ENCODE measurements at places on chromosomes 12 and 14.
A peak's percentile ranks its signal among the peaks of the same experiment; 100 is the strongest.

GRCh38 chr12:51326698-51327439, 2.9 kb upstream of the BIN2 start:
- no peak for DNase-seq

GRCh38 chr12:22631863-22632463, 7.0 kb downstream of the ETNK1 start:
- no peak for DNase-seq

DNA sequence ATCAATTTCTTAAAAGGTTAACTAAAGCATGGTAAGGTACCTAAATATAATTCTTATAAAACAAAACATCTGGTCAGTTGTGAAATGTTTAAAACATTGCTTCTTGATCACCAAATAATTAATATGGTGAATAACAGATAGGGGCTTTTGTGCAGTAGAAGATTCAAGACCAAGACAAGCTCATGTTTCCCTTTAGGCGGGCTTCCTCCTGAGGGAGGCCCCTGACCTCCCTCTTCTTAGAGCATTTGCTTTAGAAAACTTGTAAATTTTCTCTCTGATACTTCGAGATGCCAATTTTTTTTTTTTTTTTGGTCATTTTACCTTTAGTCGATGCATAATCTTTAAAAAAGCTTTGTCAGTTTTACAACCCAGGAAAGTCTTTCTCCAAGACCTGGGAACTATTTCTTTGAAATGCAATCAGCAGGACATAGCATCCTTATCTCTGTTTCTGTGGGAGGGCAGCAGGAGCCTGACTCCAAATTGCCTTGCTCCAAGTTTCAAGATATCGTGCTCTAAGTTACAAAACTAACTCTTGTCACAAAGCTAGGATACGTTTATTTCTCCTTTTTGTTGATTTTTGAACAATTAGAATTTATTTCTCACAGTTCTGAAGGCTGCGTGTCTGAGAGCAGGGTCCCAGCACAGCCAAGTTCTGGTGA, 66.6 kb upstream of the BICD1 start:
- DNase-seq, result no peak

GRCh38 chr14:59336706-59337105, 128.5 kb downstream of the GPR135 start:
- DNase-seq, result no peak

DNA sequence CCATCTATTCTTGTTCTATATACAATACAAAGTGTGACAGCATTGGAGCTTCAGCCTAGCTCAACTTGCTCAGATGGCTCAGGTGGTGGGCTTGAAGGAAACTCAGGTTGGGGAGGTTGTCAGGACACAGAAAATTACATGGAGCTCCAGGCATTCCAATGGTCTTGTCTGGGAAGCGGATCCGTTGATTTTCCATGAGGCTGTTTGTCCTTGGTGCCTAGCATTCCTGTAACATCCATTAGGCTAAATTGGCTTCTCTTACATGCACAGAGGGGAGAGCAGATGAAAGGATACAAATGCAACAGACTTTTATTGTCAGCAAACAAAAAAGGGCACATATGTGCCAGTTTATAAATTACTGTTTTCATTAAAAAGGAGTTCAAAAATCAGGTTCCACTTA, 75.5 kb upstream of the OTX2 start:
- DNase-seq, result no peak

DNA sequence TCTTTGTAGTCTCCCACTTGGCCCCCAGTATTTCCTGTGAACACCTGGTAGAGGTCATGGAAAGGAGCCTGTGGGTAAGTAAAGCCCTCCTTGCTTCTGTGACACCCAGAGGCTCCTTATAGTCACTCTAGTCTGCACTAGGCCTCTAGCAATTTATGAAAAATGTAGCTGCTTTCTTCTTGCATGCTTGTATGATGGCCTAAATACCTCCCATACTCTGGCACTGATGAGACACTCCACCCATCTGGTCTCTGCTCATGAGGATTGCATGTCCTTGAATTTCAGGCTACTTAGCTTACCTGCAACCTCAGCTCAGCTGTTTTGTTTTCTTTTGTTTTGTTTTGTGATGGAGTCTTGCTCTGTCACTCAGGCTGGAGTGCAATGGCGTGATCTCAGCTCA, 4.6 kb upstream of the A2ML1 start:
- no peak for DNase-seq

GRCh38 chr12:88553941-88554658, 26.2 kb downstream of the KITLG start:
- peak; percentile 97 for DNase-seq

- DNase-seq, result no peak
These were observed 770.7 kb downstream of the BCL11B start for GRCh38 chr14:98501335-98501734.

DNA sequence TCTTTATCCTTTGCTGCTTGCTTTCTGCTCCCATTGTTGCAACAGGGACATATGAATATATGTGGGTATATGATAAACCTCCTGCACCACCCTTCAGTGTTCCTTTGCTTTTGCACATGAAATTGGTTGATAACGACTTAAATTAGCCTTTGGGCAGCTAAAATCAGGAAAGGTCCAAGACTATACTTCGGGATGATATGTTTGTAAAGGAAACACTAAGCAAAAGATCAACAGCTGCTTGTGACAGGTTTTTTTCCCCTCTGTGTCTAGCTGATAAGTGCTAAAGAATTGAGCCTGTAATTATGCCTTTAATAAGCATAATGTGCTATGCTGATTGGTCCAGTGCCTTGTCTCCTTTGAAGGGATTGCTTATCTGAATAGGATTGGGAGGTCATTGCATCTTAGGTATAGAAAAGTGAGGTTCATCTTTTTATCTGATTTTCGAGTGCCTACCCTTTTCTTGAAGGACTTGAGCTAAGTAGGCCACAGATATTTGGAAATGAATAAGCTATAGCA, 59.4 kb downstream of the PPHLN1 start:
- no peak for DNase-seq

GRCh38 chr12:85065837-85066482, 29.8 kb downstream of the LRRIQ1 start:
- no peak for DNase-seq

DNA sequence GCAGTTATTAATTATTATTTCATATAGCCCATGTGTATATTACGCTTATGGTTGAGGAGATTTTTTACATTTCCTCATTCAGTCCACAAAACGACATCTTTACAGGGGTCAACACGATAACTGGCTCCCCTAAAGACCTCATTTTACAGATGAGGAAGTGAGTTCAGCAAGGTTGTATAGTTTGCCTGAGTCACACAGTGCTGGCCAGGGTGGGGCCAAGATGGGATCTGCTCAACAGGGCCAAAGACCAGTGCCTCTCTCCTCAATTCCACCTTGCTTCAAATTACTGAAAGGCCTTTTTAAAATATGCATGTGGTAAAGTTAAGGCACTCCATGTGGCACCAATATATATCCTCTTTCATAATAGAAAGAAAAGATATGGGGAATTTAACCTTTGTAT, 13.1 kb downstream of the GRIN2B start:
- no peak for DNase-seq

- no peak for DNase-seq
These were observed 20.2 kb downstream of the FGD4 start for GRCh38 chr12:32419520-32419960.

GRCh38 chr12:41336041-41336549, 148.0 kb downstream of the PDZRN4 start:
- no peak for DNase-seq

DNA sequence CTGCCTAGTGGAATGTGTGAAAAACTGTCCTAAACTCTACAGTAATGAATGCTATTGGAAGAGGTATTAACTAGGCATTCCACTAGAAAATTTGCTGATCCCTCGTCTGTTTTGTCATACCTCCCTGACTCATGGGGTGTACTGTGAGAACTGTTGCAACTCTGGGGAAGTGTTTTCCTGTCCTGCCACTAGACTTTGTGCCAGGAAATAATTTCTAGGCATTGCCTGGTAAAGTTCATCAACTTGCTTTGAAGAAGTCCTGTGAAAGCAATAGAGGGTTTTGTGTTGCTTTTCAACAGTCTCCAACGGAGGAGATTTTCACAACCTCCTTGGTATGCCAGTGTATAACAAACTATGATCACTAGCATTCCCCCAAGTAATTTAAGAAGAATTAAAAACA, 139.9 kb downstream of the AKAP6 start:
- no peak for DNase-seq

- DNase-seq, result no peak
These were observed 176.7 kb downstream of the CALM1 start for GRCh38 chr14:90573385-90574105.

DNA sequence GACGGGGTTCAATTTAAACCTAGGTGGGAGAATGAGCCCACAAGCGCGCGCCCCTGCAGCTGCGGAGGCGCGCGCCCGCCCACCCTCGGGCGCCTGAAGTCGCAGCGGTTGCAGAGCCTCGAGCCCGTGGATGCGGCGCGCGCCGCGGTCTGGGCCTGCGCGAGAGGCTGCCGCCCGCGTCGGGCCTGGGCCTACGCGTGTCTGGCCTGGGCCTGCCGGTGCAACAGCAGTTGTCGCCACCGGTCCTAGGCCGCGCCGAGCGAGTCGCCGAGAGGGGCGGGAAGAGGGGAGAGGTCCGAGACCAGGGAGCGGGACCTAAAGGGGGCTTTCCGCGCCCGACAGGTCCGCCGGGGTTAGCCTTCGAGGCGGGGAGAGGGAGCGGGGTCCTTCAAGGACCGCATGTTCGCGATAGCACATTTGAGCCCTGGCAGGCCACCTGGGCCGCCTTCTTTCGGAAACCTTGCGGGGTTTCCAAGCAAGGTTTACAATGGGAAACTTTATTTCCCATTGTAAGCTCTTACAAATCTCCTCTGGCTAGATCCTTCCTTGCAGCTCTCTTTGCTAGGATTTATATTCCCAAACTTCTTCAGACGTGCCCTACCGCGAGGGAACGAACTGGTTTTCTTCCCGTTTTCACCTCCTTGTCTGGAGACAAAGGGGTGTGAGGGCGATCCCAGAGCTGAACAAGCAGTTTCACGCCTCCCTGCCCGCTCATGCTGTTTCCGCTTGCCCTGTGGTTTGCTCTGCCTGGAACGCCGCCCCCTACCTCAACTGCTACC, 6.8 kb downstream of the SIX6 start:
- DNase-seq, result no peak

DNA sequence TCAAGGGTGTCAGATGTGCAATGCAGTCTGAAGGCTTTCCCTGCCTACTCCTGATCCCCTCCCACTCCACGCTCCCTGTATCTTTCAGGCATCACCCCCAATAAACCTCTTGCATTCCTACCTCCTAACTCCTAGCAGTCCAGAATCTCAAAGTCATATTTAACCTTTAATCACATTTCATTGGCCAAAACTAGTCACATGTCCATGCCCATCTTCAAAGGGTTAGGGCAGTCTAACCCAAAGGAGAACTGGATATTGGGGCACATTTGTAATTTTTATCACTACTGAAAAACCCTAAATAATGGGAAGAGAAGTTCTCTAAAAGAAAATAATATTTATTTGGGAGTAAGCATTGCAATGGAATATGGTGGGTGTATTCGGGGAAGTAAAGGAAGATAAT, 5.4 kb upstream of the C12orf75 start:
- DNase-seq, result no peak

- no peak for DNase-seq
These were observed 12.8 kb upstream of the AQP2 start for GRCh38 chr12:49937639-49938300.

DNA sequence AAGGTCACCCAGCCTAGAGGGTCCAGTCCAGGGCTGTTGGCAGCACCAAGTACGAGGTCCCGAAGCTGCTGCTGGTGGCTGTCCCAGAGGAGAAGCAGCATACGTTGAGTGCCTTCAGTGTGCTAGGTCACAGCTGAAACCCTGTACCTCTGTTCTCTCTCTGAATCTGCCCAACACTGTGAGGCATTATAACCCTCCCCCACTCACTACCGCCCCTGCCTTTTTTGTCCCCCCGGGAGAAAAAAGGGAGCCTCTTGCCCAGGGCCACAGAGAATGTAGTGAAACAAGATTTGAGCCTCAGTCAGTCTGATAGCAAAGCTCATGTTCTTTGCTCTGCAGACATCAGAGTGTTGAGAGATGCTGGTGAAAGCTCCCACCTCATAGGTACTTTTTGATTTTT, 53.4 kb downstream of the PPP2R5C start:
- no peak for DNase-seq

- no peak for DNase-seq
These were observed 117.5 kb upstream of the EVL start for GRCh38 chr14:99947695-99948094.

DNA sequence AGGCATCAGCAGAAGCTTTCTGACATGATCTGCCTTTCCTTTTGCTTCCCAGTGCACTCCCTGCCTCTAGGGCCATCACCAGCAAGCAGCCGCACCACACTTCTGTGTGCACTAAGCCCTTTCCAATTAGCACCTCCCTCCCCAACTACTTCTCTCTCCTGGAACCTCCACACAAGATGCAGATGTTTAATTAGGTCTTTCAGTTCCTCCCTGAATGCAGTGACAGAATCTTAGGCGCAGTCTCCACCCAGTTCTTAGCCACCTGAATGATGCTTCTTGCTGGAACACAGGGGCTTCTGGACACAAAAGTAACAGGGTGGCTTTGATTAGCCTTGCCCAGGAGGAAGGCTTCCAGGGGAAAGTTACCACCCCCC, 32.9 kb downstream of the NIN start:
- DNase-seq, result no peak

DNA sequence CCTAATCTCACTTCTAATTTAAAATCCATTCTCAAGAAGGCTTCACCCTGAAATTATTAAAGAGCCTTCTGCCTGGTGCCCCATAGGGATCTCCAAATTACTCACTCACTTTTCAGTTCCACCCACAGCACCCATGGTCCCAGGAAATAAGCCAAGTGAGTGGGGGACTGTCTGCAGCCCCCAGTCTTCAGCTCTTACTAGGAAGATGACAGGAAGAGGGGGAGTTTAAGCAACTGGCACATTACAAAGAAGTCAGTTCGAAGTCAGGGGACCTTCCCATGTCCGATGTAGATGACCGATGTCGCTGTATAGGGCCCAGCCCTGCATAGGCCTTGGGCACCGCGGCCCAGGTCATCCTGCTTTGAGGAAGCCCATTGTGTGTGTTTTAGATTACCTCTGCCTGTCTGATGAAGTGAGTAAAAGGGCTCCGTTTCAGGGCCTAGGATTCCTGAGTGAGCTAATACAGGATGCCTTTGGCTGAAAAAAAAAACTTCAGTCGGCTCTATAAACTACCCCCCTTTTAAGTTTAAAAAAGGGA, 1.9 kb downstream of the ACTN1 start:
- DNase-seq, result no peak

GRCh38 chr14:99100497-99101270, 171.3 kb downstream of the BCL11B start:
- no peak for DNase-seq

GRCh38 chr12:125841332-125841731, 776.1 kb downstream of the AACS start:
- no peak for DNase-seq

GRCh38 chr12:84986586-84986985, 49.5 kb downstream of the TSPAN19 start:
- DNase-seq, result peak; percentile 50
